ENCODE measurements at places on chromosomes 13 and 19.
A peak's percentile ranks its signal among the peaks of the same experiment; 100 is the strongest.

- DNase-seq, result no peak
Observed at GRCh38 chr13:31639443-31640163, 99.7 kb upstream of the RXFP2 start.

GRCh38 chr13:59643364-59643841 is 520.3 kb downstream of the DIAPH3 start:
- DNase-seq, result no peak

DNA sequence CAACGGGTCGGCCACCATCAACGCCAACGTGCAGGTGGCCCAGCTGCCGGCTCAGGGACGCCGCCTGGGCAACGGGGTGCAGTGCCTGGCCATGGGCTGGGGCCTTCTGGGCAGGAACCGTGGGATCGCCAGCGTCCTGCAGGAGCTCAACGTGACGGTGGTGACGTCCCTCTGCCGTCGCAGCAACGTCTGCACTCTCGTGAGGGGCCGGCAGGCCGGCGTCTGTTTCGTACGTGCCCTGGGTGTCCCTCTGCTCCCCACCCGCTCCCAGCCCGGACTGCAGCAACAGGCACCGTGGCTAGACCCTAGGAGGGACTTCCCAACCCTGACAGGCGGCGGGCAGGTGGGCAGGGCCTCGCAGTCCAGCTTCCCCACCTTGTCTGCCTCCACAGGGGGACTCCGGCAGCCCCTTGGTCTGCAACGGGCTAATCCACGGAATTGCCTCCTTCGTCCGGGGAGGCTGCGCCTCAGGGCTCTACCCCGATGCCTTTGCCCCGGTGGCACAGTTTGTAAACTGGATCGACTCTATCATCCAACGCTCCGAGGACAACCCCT is 3.5 kb downstream of the ELANE start:
- DNase-seq, result no peak

DNA sequence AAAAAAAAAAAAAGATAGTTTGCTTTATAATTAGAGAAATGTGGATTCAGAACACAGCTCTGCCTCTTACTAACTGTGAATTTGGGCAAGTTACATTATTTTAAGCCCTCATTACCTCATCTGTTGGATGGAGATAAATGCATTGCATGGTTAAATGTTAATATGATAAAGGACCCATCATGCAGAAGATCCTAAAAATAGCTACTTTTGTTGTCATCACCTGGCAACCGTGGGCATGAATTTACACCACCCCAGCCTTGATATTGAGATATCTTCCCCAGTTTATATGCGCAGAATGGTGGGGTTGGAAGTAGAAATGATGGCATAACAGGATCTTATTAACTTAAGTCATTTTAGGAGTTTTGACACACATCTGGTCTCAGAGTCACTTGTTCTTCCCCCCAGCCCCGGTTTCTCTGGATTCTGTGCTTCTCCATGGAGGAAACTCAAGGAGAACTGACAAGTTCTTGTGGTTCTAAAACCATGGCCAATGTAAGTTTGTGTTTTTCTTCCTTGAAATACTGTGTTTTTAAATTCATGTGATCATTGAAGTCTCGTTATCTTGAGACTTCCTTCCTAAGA is 8.9 kb downstream of the ZNF546 start:
- DNase-seq, result no peak

DNA sequence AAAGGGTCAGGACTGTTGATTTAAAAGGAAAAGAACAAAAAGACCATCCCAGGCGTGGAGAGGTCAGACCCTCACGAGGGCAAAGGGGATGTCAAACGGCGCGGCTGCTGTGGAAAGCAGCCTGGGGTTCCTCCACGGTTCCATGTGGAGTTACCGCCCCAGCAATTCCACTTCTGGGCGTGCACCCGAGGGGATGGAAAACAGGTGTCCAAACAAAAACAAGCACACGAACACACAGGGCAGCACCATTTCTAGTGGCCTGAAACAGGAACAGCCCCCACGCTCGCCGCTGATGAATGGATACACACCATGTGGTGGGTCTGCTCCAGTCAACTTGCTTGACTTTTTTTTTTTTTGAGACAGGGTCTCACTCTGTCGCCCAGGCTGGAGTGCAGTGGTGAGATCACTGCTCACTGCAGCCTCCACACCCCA is 11.2 kb downstream of the AP3D1 start:
- no peak for DNase-seq

- DNase-seq, result no peak
Observed at GRCh38 chr13:75904012-75904411, 267.9 kb downstream of the LMO7 start.

GRCh38 chr13:97540696-97541095 is 106.7 kb downstream of the RAP2A start:
- no peak for DNase-seq

GRCh38 chr19:43506629-43507028 is 2.1 kb upstream of the PHLDB3 start:
- no peak for DNase-seq

- no peak for DNase-seq
Observed at GRCh38 chr19:18298601-18299000, 17.2 kb upstream of the JUND start.

DNA sequence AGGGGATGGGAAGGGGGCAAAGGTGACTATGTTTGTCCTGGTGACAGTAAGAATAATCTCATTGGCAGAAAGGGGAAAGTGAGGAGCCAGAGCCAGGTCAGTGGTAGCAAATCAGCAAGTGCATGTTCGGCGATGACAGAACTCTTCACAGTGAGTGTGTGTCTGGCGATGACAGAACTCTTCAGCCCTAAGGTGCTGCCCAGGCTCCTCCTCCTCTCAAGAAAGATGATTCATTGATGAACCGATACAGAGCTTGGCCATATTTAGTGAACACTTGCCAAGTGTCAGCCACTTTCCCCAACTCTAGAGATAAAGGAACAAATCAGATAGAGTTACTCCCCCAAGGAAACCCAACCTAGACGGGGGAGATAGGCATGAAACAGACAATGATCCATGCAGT is 199.3 kb upstream of the UBL3 start:
- no peak for DNase-seq

DNA sequence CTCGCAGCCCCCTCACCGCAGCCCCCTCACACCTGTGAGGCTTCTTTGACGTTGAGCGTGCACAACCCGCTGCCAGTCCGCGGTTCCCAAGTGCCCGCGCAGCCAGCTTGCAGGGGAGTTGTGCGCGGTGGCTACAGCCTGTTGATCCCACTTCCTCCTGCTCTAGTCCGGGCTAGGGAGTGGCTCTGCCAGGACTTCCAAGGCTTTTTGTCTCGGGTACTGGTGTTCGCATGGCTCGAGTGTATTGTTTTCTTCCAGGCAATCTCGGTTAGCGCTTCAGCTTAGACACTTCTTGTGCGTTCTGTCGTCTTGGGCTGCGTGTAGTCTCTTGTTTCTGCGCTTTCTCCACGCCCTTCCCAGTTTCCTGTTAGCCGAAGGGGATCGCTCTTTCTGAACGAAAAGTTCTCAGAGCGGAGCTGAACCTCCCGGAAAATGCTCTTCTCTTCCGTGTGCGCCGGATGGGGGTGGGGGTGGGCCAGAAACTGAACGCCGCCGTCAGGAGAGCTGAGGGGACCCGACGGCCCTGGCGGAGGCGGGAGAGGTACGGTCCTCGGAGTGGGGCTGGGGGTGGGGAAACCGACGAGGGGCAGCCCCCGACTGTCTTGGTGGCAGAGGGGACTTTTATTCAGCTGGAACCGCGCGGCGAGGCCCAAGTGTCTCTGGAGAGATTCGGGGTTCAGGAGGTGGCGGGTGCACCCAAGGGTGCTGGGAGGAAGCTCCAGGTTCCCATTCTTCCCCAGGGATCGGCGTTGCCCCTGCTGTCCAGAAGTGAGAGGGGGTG is 697 bp upstream of the DGKH start:
- DNase-seq, result peak; percentile 81

- DNase-seq, result no peak
Observed at GRCh38 chr19:28715157-28715556, 497.8 kb downstream of the UQCRFS1 start.

DNA sequence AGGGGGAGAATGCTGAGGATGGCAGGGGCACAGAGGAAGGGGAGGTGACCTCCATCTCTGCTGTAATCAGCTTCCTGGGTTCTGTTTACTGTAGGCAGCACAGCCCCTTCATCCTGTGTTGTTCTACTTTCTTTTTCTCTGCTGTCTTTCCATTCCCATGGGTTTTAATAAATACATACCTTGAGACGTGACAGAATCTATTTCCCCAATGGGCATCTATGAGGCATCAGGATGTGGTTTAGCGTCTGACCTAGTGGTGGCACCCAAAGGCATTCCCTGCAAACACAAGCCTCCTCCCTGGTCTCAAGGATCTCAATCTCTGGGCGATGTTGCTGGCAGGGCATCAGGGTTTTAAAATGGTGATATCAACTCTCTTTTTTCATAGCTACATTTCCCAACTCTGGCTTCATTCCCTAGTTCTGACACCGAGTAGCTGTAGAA is 60.8 kb downstream of the ALOX5AP start:
- DNase-seq, result peak; percentile 39

DNA sequence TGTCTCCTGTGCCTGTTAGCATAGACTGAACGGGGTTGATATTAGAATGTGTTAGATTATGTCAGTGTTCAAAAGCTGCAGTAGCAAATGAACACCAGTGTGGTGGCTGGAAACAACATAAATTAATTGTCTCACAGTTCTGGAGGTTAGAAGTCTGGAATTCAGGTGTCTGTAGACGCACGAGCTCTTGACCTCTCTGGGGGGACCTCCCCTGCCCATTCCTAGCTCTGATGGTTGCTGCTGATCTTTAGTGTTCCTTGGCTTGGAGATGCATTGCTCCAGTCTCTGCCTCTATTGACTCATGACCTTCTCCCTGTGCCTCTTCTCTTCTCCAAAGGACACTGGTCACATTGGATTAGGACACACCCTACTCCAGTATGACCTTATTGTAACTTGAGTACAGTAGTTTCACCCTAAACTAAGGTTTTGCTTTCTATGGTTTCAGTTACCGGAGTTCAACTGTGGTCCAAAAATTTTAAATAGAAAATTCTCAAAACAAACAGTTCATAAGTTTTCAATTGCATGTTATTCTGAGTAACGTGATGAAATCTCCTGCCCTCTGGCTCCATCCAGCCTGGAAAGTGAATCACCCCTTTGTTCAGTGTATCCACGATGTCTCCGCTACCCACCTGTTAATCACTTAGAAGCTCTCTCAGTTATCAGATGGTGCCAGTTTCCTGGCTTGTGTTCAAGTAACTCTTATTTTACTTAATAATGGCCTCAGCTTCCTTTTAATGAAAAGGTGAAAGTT is 273.2 kb downstream of the MYO16 start:
- no peak for DNase-seq

Data from islet precursor cell (in vitro differentiated cells).